ENCODE measurements at places on chromosomes 1 and 21.

DNA sequence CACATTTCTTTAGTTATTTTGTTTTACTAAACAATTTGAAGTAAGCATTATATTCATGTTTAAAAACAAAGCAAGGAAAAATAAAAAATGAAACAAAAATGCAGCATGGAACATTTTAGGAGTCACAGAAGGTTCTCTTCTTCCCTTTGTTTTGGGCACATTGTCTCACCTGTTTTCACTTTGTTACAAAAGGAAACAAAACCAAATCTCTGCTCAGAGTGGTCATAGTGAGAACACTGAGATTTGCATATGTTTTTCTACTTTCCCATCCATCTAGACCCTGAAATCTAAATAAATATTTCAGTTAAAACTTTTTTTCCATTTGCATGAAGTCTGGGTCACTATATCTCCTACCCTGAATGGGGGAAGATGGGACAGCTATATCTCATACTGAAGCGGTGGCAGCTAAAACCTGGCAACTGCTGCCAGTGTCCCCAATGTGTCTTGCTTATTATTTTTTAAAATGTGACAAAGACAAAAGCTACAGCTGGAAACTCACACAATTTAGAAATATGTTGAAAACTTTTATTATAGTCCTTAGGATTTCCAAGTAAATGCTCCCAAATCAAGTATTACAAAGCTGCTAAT lies 3.5 kb downstream of the EXOC8 start:
- DNase-seq: no peak

GRCh38 chr1:94250341-94250740 lies 13.0 kb upstream of the ARHGAP29 start:
- no peak for DNase-seq

DNA sequence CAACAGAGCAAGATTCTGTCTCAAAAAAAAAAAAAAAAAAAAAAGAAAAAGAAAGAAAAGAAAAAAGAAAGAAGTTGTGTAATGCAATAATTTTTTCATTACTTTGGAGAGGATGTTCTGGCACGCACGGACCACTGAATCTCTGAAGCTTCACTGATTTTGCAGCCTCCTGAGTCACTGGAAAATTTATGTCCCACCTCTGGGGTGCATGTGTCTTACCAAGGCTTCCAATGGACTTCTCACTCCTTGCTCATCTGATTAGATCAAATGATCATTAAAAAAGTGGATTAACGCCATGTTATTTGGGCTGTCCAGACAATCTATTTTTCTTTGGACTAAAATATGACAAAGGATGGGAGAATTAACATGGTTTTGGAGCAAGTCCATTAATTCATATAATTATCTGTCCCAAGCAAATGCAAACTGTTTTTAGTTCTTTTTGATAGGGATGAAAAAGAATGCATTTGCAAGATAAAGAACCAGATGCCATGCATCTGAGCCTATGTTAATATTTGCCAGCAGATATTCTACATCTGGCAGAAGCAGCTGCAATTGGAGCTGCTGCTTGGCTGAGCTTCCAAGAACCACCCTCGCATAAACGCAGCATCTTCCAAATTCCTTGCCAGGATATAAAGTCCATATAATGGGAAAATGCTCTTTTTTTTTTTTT lies 10.1 kb upstream of the MAP1LC3C start:
- DNase-seq: no peak

DNA sequence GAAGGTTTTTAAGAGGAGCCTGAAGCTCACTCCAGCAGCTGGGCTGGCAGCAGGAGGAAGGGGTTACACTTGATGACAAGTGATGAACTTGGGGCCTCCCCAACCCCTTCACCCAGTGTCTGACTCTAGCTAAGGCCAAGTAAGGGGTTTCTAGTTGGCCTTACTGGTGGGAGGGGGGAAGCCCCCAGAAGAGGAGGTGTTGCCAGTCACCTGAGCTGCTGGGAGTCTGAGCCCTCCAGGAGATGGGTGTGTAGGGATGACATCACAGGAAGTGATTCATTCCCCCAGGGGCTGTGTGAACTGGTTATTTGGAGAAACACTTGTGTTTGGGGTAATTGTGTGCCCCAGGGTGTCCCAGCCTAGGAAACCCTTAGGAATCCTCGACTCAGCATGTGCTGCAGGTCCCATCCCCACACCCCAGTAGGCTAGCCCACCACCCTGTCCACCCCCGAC lies 3.1 kb downstream of the PADI1 start:
- DNase-seq: no peak

DNA sequence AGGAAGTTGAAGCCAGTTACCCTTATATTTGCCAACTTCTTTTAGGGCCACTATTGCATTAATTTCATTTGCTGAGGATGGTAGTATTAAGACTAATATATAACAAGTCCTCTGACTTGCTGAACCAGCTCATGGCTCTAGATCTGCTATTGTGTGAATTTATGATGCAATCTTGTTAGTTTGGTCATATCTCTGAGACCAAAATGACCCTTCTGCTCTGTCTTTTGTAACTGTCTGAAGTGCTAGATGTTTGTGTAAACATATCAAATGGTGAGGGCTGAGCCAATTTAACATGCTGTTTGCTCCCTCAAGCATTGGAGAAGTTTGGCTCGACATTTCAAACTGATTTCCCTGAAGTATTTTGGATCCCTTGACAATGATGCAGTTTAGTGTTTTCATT lies 106.9 kb upstream of the PTGFR start:
- no peak for DNase-seq

Data from hematopoietic multipotent progenitor cell treated with erythropoietin and hydrocortisone succinate and interleukin-3 and kit ligand, for 8 days (in vitro differentiated cells).